ENCODE measurements at places on chromosomes 5 and 9.

DNA sequence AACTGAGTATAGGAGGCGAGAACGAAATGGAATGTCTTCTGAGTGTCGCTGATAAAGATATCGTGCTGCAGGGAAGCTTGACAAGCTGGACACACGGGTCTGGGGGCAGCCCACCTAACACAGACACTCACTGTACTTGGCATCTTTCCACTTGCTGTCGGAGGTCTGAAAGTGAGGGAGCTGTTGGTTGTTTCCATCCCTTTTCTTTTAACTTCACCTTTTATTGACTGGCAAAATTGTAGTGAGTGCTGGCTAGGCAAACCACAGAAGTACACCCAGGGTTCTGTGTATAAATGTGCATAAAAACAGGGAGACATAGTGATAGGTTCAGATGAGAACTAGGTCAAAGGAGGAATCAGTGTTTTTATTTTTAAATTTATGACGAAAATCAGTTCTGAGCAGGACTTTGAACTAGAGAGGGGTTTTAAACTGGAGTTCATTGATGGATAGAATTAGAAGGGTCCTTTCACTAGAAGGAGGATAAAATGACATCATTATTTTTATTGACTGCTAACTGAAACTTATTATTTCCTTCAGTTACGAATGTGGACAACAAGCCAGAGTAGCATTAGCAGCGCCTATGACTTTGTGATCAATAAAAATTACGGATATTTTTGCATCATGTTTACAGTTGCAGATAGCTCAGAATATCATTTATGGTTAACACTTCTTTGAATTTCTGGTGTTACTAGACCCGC is 817 bp downstream of the GAPVD1 start:
- no peak for DNase-seq

DNA sequence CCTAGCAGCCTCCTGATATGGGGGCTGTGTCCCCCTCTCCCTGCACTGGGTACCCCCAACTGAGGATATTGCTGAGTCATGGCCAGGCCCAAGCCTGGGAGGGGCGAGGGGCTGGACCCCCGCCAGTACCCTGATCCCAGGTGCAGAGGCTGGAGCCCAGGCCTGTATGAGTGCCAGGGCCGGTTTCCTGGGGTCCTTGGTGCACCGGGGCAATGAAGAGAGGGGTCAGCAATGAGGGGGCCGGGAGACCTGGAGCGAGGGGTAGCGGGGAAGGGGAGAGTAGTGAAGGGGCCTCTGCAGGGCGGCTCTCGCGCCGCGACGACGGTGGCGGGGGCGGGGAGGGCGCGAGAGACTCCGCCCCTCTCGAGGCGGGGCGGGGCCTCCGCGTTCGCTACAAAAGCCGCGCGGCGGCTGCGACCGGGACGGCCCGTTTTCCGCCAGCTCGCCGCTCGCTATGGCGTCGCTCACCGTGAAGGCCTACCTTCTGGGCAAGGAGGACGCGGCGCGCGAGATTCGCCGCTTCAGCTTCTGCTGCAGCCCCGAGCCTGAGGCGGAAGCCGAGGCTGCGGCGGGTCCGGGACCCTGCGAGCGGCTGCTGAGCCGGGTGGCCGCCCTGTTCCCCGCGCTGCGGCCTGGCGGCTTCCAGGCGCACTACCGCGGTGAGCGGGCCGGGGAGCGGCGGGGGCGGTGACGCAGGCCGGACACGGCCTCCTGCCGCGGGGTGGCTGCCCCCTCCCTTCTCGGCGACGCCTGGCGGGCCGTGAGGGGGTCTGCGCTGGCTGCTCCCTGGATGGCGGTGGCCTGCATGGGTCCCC is at the start of gene SQSTM1:
Gene SQSTM1 (plus strand): TSS at position 423 of the 815 bp plus-strand sequence. CDS start 32 bp downstream, at position 455.
- DNase-seq: no peak

DNA sequence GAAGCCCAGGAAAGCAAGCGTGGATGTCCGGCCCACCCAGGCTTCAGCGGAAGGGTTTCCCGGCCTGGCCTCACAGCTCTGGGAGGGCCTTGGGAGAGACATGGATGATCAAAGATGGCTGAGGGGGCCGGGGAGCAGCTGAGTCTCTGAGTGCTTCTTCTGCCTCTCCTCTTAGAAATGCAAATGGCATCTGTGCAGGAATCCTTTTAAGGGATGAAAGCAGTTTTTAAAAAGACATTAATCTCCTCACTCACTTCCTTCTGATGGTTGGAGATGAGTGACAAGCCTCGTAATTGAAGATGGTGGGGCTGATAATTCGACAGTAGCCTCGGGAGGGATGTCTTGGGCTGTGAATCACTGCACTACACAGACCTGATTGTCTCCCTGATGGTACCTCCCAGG is 24.3 kb upstream of the PITX1 start:
- no peak for DNase-seq

DNA sequence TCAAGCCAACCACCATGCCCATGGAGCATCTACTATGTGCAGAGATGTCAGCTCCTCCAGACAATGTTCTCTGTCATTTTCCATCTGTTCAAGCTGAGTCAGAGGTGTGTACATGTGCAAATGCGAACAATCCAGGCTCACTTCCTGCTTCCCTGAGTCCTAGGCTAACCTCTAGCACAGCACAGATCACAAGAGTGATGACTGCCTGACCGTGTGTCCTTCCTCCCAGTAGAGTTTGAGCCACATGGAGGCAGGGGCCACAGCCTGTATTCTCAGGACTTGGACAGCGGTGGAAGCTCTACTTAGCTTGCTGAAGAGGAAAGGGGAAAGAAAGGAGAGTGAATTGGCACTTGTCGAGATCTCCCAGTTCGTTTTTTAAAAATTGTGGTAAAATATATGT is 87.2 kb downstream of the KCNIP1 start:
- DNase-seq: no peak

GRCh38 chr9:69785757-69786156 is 25.9 kb upstream of the PTAR1 start:
- peak; percentile 14 for DNase-seq

DNA sequence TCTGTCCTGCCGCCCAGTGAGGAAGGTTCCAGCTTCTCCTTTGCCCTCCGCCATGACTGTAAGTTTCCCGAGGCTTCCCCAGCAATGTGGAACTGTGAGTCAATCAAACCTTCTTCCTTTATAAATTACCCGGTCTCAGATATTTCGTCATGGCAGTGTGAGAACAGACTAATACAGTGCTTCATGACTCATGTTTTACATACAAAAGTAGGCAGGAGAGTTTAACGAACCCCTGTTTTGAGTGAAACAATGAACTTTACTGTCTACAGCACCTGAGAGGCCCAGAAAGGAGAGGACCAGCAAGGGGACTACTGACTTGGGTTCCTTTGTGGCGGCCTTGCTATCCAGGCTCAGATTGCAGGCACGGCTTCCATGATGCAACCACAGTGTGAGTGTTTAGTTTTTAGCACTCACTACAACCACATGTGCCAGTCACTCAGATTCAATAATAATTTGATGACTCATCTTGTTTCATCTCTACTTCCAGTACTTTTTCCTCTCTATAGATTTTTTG is 139.1 kb upstream of the CLINT1 start:
- no peak for DNase-seq

DNA sequence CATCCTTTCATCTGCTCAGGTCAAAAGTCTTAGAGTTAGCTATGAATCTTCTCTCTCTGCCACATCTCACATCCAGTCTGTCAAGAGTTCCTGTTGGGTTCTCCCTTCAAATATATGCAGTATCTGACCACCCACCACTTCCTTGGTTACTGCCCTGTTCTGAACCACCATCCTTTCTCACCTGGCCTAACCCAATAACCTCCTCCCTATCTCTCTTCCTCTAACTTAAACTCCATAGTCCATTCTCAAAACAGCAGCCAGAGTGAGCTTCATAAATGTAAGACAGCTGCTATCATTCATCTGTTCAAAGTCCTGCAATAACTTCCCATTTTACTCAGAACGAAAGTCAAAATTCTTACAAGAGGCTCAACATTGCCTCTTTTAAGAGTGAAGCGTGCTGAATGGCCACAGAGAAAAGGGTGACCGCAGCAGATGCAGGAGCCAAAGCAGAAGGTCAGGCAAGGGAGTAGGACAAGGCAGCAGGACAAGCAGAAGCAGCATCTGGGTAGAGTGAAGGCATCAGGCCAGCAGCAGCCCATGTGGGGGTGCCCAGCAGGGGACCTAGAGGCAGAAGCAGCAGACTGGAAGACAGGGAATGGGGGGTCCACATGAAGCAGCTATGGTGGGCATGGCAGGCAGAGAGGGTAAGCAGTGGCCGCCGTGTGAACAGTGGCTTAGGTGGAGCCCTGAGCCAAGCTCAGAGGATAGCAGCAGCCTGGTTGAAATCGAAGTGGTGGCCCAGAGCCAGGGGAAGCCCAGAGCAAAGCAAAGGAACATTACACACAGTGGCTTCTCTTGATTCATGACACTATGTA is 39.3 kb upstream of the CDC42SE2 start:
- no peak for DNase-seq

DNA sequence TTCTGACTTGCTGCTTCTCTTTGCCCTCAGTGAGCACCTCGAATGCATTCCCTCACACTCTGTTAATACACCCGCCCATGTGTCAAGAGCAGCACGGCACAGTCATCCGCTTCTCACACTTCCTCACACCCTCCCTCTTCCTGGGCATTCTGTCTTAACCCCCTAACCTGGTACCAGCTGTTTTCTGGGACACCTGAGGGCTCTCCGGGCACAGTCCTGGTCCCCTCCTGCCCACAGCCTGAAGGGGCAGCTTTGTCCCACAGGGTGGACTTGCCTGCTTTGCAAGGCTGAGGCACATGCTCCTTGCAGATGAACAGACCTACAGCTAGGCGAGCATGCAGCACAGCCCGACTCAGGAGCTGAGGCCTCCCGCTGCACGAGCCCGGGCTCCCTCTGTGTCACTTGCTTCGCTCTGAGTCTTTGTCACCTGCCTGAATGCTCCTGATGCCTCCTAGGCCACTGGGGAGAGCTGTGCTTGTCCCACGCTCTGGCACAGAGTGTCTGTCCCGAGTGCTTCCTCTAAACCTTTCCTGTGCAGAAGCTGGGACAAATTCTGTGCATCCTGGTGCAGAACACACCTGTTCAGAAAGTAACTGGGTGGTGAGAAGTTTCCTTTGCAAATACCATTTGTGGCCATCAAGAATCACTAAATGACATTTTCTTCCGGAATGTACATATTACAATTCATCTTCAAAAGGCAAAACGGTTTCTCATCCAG is 47.8 kb downstream of the AHRR start:
- DNase-seq: no peak

GRCh38 chr5:123208668-123209501 is 119.8 kb downstream of the PRDM6 start:
- DNase-seq: no peak

DNA sequence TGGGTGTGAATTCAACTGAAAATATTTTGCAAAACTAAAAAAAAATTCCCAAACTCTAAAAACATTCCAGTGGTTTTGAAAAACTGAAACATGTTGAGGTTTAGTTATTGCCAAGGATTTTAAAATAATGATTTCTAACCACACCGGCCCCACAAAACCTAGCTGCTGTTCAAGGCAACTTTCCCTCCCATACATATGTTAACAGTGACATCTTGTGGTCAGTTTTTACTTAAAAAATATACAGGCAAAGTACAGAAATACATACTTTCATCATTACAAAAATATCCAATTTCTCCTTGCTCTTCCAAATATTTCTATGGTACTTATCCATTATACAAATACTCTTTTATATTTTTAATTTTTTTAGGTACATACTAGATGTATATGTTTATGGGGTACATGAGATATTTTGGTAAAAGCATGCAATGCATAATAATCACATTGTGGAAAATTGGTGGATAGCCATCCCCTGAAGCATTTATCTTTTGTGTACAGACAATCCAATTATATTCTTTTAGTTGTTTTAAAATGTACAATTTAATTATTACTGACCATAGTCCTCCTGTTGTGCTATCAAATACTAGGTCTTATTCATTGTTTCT is 34.4 kb upstream of the MRPS30 start:
- DNase-seq: peak; percentile 0

GRCh38 chr9:17191082-17191481 is 56.2 kb downstream of the CNTLN start:
- peak; percentile 14 for DNase-seq

GRCh38 chr9:95419444-95419843 is 97.3 kb downstream of the PTCH1 start:
- DNase-seq: no peak

DNA sequence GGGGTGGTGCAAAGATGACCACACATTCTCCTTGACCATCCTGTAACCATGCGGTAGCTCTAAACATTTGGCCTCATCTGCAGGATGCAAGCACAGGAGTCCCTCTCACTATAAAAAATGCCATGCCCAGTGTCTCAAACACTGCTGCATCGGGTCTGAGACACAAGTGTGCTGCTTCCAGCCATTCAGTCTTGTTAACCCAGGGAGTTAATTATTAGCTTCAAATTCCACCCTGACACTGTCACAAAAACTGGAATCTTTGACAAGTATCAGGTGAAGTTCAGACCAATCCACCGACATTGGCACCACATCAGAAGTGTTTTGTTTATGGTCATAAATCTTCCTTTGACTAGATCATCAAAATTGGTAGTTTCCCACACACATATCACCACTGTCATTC is 119.1 kb upstream of the RASEF start:
- DNase-seq: no peak

DNA sequence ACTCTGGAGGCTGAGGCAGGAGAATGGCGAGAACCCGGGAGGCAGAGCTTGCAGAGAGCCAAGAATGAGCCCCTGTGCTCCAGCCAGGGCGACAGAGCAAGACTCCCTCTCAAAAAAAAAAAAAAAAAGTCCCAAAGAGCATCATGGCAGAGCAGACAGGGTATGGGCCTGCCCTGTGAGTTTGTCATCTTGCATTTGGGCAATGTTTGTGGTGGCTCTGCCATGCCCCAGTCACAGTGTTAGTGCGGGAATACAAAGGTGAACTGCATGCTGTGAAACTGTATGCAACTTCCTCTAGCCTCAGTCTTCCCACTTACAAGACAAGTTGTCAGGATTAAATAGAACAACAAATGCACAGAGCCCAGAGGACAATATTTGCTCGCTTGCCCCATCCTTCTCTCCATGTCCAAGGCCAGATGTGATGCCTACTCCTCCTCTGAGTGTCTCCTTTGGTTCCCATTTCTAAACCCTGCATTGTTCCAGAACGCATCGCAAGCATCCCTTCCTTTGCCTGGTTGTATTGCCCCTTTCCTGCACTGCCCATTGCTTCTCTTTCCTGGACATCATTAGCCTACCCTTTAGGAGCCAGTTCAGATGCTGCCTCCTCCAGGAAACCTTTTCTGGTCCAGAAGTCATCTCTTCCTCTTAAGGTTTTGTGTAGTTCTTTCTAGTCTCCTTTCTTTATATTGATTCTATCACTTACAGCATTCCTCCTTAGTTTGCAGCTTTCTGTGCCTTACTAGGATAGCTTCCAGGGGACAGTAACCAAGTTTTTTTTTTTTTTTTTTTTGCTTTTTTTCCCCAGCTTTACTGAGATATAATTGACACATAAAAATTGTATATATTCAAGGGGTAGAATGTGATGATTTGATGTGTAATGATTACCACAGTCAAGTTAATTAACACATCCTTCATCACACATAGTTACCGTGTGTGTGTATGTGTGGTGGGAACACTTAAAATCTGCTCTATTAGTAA is 69.0 kb upstream of the TNFAIP8 start:
- DNase-seq: no peak

DNA sequence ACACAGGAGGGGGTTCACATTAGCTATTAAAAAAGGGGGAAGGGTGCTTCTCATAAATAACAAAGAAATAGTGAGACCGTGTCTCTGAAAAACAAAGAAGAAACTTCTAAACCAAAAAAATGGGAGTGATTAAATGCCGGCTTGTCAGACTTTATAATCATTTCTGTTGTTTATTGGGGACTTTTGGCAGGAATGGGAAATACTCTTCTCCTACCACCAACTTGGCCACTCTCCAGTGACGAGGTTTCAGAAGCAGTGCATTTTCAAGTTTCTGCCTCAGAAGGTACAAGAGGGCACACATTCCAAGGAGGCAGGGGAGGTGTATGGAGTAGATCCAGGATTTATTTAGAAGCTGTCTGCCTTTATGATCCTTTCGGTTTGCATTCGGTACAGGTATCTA is 46.2 kb downstream of the LIX1 start:
- DNase-seq: no peak

Measured in AG04449 (cell line).